ENCODE measurements at places on chromosomes 5 and 9. TPM values are rescaled to one million over a fixed set of nuclear protein-coding genes. Genes with fewer than 3 reads are reported as not detected.
A peak's percentile ranks its signal among the peaks of the same experiment; 100 is the strongest.

GRCh38 chr9:134293611-134294152 is 32.6 kb upstream of the RXRA start:
- no peak for DNase-seq

DNA sequence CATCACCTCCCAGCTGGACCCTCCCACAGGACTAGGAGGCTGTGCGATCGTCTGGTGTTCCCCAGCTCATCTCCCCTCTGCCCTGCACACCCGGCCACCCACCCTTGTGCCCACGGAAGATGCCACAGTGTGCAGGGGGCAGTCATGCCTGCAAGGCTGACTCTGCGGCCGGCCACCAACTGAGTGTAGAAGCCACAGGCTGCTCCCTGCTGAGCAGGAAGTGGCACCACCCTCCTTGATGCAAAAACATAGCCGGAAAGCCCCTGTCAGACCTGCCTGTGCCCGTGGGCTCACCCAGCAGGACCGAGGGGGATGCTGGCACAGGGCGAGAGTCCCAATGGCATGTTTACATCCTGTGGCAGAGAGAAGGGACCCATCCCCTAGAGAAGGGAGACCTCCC is 40.3 kb upstream of the SLC12A7 start:
- DNase-seq, result no peak

DNA sequence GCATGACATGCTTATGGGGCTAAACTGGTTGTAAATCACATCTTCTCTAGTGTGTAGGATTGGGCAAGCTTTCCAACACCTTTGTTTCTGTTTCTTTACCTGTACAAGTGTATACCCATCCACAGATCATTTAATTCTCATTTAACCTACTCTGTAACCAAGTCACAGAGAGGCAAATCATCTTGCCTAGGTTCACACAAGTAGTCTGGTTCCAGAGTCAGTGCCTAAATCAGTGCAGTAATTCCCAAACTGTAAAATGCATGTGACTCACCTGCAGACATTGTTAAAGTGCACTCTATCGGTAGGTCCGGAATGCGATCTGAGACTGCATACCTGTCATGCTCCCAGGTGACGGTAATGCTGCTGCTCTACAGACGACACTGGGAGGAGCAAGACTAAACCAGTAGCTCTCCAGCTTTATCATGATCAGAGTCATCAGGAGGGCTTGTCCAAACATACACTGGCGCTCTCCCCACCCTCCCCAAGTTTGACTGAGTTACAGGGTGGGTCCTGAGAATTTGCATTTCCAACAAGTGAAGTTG is 107.9 kb upstream of the FREM1 start:
- no peak for DNase-seq

- no peak for DNase-seq
These were observed 7.1 kb downstream of the GTF3C5 start for GRCh38 chr9:133037775-133038515.

GRCh38 chr9:29778281-29778849 is 2205.1 kb upstream of the C9orf72 start:
- DNase-seq, result no peak

DNA sequence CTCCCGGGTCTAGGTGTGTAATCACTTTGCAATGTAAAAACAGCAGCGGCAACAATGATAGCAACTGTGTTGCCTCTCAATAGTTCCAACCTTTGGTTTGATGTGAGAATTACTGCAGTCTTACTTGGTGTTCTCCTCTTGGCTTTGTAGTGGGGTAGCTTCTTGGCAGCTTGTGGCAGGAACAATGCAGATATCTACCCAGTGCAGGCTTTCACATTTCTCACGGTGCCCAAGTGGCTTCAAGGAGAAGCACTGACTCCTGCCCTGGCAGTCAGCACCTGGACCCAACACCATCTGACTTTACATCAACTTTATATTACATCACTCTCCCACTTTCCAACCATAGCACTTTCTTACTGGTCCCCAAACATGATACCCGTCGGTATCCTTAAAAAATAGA is 28.4 kb upstream of the TIFAB start:
- DNase-seq, result no peak

DNA sequence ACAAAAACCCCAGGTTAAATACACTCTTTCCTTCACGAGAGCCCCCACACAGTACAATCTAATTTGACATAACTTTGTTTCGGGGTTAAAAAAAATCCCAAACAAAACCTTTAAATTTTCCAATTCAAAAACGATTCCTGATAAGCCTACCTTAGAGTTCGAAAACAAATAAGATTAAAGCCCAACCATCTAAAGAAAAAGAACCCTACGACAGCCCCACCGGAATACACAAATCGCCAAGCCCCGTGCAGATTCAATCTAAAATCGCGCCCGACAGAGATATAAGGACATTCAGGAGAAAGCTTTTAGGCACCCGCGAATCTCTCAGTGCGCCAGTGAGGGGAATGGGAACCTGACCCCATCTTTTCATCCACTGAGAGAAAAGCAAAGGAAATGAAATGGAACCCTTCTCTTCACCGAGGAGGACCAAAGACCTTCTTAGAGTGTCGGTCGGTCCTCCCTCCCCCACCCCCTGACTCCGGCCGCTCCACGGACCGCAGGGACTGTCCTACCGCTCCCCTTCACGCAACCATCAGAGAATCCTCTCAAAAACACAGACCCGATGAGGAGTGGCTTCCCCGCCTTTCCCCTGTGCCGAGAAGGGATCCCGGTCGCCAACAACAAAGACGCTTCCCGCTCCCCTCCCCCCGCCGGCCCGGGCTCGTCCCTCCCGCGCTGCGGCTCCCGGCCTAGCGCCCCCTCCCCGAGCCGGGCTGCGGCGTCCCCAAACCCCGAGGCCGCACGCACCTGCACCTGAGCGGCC is 925 bp downstream of the ABHD17B start:
- peak; percentile 62 for DNase-seq

DNA sequence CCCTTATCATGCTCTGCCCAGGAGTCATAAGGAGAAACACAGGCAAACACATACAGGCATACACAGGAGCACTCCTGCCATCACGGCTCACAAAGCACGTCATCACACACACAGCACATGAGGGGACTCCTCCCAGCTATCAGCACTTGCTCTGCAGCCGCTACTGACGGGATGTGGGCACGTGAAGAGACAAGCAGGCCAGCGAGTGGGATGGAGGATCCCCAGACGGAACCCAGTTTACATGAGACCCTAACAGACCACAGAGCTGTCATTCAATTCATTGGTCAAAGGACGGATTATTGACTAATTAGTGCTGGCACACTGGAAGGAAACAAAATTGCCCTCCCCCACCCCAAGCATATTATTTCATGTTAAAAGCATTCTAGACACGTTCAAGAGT is 53.6 kb downstream of the SEMA4D start:
- no peak for DNase-seq

DNA sequence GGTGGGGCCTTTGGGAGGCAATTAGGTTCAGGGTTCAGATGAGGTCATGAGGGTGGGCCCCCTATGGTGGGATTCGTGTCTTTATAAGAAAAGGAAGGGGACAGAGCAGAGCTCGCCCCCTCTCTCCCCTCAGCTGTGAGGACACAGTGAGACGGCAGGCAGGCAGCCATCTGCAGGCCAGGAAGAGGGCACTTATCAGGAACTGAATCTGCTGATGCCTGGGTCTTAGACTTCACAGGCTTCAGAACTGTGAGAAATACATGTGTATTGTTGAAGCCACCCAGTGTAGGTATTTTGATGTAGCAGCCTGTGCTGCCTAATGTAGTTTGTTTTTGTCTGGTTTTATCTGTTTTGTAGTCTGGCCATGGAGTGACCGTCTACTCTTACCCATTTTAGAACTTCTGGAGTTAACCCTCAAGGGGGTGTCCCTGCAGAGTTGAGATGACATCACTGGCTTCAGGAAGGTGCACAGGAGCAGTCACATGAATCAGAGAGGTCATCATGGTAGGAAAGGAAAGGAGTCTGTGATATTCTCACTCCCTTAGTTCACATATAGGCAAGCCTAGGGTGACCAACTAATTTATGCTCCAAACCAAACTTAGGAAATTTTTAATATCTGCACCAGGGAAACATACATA is 71.0 kb downstream of the LRRC70 start:
- DNase-seq, result no peak

DNA sequence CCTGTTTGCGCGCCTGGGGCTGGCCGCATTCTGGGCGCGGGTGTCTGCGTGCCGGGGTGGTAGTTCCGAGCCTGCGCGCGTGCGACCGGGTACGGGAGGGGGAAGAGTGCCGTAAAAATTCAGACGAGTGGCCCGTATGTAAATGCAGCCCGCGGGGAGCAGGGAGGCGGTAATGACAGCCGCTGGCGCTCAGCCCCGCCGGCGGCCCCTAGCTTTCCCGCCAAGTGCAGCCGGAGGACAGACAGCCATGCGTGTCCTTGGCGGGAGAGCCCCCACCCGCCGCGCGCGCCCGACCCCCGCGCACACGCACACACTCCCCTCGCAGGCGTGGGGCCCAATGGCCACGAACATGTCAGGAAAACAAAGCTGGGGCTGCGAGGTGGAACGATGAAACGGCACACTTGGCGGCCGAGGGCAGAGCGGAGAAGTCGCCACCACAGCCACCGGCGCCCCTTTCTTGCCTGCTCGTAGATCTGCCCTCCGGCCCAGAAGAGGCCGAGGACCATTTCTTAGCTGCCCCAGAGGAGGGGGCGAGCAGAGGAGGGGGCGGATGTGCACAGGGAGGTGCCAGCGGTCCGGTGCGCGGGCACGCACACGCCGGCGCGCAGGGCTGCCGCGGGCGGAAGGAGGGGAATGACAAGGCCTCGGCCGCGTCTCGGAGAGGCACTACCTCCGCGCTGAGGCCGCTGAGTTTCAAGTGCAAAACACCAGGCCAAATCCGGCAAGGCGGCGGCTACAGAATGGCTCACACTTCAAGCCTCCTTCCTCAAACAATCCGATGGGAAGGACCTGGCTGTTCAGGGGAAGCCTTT is 208.4 kb downstream of the MEF2C start:
- DNase-seq, result no peak

- DNase-seq, result no peak
These were observed 252.8 kb downstream of the FBXL7 start for GRCh38 chr5:15752663-15753285.

Gene CCNI2
- 5.8 TPM for total RNA-seq

Gene DDX46
- total RNA-seq, result 60.1 TPM

Gene SLC24A2
- total RNA-seq, result 0.05 TPM
